HEK293T (cell line): ENCODE measurements at places on chromosomes 1 and 21.

DNA sequence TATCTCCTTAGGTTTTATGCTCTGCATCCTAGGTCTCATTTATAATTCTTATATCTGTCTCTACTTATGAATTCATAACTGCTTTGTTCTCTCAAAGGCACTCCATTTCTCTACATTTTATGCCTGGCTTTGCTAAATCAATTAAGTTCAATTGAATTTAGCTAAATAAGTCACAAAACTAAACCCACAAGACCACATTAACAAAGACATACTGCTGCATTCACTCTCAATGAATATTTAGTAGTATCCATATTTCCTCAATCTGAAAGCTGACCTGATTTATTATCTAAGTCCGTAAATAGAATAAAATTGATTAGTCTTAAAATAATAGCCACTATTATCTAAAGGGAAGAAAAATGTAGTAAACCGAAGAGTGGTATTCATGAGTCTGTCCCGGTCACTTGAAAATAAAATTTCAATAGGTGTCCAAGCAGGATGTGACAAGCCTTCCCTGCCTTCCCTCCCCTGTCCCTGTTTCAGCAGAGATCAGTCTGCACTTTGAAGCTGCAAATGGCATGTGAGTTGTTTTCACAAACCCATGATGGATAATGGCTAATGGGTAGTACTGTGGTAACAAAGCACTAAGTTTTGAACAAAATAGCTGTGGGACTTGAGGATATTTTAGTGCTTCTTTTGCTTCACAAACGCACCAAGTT, 295.0 kb upstream of the NCAM2 start:
- no peak for DNase-seq

GRCh38 chr1:171793636-171794035, 12.2 kb downstream of the METTL13 start:
- no peak for DNase-seq

DNA sequence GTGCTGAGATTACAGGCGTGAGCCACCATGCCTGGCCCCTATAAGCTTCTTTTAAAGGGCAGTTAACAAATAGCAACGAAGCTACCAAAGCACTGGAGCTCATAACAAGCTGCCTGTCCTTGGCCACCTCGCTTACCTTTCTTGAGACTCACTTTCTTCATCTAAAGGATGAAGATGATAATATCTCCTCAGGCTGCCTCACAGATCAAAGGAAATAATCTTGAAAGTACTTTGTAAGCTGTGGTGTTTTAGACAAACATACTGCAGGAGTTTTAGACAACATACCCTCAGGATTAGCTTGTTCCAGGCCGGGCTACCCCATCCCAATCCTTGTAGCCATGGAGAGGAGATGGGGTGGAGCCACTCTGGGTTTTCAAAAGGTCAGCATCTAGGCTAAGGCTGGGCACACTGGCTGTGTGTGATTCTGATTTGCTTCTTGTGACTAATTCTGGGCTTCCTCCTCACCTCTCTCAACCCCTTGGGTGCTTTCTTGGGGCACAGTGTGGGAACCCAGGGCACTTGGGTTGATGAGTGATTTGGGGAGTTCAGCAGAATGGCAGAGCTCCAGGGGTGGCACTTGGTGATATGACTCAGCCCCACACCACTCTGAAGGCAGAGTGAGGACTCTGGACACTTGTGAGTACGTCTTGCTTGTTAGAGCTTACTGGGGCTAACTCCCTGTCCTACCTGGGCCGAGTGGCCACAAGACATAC, 5.2 kb downstream of the GPR25 start:
- no peak for DNase-seq

GRCh38 chr1:58874342-58874741, 90.5 kb upstream of the JUN start:
- no peak for DNase-seq

GRCh38 chr1:156659988-156660751, 17.0 kb downstream of the NES start:
- DNase-seq: peak; percentile 100

DNA sequence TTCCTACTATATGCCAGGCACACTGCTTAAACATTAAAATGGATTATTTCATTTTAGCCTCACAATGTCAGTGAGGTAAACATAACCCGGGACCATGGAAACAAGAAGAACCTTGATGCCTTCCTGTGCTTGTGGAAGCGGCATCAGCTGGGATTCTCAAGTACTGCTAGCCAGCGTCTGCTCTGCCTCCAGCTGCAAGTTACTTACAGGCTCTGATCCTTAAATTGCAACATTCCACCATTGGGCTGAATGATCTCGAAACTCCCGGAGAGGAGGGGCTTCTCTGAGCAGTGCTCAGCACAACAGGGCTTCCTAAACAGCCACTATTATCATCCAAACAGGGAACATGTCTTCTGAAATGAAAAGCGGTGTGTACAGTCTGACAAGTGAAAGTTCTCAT, 6.7 kb upstream of the MAN1C1 start:
- DNase-seq: no peak

DNA sequence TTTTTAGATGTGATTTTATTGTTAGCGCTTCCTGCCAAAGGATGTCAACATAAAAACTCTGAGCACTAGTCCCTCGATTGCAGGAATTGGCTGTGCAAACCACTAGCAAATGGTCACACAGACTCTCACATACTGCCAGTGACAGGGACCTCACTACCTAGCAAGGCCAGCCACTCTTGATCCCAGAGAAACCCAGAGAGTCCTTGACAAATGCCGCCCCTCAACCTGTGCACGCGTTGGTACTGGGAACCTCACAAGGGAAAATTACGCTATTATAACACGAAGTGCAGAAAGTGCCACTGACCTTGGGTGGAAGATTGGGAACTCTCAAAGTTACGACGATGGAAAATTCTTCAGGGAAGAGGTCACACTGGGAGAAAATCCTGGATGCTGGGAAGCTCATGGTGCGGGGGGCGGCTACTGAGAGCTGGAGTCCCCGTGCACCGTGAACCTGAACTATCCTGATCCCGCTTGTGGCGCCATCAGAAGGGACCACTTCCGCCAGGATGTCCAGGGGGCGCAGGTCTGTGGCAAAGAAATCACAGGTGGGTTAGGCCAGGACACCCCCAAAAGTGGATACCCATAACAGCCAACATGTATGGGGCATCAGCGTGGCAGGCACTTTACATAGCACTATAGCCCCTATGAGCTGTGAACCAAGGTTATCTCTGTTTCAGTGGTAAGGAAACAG, 5.9 kb upstream of the KRTAP10-4 start:
- DNase-seq: no peak

DNA sequence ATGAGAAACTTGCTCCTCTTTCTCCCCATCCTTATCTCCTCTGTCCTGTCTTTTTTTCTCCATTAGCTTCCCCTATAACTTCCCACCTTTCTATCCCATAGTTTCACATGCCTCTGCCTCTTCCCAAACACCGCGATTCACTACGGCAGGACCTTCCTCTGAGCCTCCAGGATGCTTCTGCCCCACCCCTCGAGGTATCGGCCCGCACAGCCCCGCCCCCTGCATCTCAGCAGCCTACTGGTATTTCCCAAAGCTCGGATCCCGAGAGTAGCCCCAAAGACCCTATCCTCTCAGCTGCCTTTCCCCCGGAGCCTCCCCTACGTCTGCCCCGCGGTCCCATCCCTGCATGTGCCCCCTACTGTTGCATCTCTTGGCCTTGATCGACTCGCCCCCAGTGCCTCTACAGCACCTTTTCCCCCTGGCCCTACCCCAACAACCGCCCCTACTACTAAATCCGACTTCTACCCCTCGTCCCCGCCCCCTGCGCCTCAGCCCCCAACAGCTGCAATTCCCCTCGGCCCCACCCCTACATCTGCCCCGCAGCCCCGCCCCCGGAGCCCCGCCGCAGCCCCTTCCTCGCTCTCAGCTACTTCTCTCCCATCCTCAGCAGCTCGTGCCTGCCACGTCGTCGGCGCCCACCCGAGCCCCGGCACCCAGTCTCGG, 512 bp downstream of the PIAS3 start:
- DNase-seq: peak; percentile 70

- DNase-seq: peak; percentile 35
Observed at GRCh38 chr1:229430761-229431283, 3.1 kb downstream of the ACTA1 start.

DNA sequence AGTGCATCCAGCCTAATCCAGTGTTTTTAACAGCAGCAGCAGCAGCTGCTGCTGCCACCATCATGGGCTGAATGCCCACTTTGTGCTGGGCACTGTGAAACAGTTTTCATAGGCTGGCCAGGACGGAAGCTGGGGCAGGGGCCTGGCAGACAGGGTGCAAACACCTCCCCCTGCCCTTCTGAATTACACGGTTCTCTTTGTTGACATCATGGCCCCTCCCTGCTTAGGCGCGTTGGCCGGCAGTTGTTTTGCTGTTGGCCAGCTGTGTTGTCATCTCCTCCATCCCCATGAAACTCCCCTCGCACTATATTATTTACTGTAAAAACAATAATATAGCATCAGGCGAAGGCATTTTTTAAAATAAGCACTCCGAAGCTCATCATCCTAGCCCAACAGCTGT, 33.1 kb downstream of the PTPRU start:
- no peak for DNase-seq

GRCh38 chr1:183841550-183841949, 36.6 kb downstream of the RGL1 start:
- no peak for DNase-seq

DNA sequence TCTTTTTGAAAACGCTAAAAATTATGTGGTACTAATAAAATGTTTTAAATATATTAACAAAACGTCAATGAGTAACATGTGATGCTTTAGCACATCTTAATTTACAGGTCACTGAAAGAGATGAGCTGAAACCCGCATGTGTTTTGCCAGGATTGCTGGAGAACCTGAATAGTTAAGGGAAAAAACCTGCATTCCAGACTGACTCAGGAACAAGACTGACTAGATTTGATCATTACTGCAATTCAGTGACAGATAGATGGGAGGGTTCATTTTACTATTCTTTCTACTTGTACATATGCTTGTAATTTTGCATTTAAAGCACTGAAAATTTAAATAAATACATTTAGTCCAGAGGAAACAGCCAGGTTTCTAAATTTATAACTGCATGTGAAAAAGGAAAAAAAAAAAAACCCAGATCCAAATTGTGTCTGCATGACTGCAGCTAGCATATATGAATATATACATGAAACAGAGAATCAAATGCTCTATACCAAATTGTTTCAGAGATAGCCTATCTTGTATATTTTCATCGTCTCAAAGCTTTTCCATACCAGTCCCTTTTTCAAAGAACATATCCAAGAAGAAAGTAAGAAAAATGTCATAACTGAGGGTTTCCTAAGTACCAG, 71.7 kb downstream of the APP start:
- no peak for DNase-seq

DNA sequence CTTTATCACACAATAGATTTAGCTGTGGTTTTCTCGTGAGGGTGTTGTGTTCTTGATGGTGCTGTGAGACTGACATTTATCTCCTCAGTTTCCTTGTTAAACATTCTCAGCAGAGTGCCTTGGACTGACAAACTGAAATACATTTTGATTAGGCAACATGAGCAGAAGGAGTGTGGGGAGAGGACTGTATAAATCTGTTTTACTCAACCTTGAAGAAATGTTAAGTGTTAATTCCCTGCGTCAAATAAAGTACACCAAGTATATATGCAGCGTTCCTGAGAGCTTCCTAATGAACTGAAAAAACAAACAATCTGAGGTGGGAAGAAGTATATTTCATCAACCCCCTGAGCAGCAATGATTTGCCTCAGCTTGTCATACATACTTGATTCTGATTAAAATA, 540.3 kb upstream of the B3GALT2 start:
- DNase-seq: no peak

DNA sequence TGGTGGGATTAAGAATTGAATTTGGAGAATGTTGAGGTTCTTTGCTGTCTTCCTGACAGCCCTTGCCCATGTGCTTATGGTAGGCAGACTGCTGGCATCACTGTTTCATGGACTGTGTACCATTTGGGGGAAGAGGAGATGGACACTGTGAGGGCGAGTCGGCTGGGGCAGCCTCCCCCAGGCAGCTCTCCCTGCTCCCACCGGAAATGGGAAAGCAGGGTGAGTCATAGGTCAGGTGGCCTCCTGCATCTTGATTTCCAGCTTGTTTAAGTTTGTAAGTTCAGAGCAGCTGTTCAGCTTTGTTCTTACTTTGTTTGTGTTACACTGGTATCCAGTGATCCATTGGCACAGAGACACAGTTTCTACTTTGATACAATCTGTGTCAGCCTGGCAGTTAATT, 87.2 kb upstream of the CNIH3 start:
- no peak for DNase-seq

- DNase-seq: no peak
Observed at GRCh38 chr1:32757213-32757895, 54.8 kb upstream of the SYNC start.

DNA sequence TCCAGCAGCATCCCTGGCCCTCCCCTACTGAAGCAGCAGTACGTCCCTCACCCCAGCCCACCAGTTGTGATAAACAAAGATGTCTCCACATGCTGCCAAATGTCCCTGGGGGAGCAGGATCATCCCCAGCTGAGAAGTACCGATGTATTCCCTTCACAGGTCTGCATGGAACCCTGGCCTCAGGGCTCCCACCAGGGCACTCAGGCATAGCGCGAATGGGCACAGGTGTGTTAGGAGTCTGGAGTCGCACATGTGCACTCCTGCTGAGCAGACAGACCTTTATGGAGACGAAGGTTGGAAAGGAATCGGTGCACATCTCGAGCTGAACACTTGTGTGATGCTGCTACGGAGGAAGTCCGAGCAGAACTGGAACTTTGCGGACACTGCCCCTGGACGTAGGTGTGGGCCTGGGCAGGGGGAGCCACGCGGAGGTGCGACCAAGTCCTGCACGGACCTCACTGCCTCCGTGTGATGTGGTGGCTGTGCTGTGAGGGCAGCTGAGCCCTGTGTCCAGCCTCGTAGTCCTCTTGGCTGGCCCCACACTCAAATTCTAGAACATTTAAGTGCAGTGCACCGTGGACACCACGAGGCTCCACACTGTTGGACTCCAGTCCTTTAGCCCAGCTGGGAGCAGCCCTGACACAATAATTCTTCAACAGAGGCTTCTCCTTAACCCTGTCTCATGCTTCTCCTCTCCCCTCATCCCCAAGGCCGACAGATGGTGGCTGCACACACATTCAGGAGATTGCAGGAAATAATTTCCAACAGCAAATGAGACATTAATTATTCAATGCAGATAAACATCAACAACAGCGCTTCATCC, 43.4 kb downstream of the RSPH1 start:
- no peak for DNase-seq

- no peak for DNase-seq
Observed at GRCh38 chr1:25704267-25704691, 87.7 kb downstream of the MAN1C1 start.
